ENCODE measurements at places on chromosomes 16 and 17. TPM values are rescaled to one million over a fixed set of nuclear protein-coding genes. Genes with fewer than 3 reads are reported as not detected.

Gene MYH8
- total RNA-seq, result not detected

GRCh38 chr17:15942207-15942833 lies 2.6 kb upstream of the ADORA2B start:
- DNase-seq, result no peak

GRCh38 chr17:47670064-47670463 lies 20.3 kb downstream of the KPNB1 start:
- DNase-seq, result no peak

GRCh38 chr17:44033861-44034408 lies 19.2 kb upstream of the TMEM101 start:
- DNase-seq, result no peak

DNA sequence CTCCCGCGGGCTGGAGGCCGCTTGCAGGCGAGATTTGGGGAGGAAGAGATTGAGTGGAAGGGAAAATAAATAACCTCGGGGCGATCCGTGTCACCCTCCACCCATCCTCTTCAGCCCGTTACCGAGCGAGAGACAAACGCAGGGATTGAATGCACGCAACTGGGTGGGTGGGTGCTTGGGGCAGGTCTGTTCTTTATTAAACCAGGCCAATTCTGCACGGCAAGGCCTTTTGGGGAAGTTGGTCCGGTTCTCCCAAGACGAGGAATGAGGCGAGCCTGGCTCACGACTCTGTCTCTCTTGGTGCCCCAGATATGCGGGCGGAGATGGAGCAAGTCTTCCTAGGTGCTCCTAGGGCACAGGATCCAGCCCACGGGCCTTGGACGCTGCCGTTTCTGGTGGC lies 396 bp upstream of the HOXB7 start:
- no peak for DNase-seq

All from fibroblast of the aortic adventitia (primary cell).